Breast epithelium (tissue), 4 donors: ENCODE measurements at places on chromosomes 13 and 19. TPM values are rescaled to one million over a fixed set of nuclear protein-coding genes. Genes with fewer than 3 reads are reported as not detected.
A peak's percentile ranks its signal among the peaks of the same experiment; 100 is the strongest.

DNA sequence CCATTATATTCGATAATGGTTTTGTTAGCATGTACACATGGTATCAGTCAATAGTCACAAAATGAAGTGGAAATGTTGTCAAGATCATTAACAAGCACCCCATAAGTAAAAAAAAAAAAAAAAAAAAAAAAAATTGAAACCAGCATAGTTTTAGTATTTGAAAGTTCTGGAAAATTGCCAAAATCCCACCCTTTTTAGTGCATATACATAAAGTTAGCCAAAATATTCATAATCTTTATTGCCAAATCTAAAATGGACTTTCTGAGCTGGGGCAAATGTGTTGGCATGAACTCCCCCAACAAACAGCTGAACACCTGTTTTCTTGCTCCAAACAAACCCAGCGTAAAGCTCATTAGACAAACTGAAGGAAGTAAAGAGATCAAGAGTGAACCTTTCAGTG, 73.9 kb downstream of the MZT1 start:
- DNase-seq: no peak

GRCh38 chr19:33080761-33081681, at the start of gene GPATCH1:
Gene GPATCH1 (plus strand): TSS chr19:33081181. CDS start chr19:33081194, 13 bp downstream.
- peak; percentile 79 for DNase-seq

DNA sequence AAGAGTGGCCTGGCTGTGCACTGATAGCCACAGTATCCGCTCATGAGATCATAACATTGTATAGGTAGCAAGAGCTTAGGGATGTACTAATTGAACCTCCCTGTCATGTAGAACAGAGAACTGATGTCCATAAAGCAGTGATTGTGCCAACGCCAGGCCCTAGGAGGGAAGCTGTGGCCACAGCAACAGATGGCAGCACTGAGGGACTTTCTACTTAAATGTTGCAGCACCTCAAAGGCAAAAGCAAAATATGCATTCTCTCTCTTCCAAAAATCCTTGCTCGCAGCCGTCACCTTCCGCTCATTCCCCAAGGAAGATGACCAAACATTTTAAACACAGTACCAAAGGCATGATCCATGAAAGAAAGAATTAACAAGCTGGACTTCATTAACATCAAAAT, 32.3 kb downstream of the COL4A1 start:
- no peak for DNase-seq

Gene ANGPTL8
- total RNA-seq: not detected

GRCh38 chr19:5058521-5059212, 89.8 kb downstream of the KDM4B start:
- no peak for DNase-seq

DNA sequence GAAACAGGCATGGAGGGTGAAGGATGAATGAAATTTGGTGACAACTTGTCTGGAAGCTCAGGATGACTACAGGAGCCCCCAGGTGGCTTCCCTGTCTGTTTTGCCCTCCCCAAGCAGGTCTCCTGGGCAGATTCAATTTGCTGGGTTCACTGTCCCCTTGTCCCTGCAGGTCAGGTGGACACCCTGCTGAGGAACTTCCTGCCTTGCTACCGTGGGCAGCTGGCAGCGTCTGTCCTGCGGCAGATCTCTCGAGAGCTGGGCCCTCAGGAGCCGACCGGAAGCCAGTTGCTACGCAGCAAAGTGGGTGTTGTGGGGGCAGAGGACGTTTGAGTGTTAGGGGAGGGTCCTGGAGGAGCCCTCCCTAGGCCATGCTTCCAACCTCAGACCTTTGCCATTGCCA, 19.1 kb downstream of the PGLS start:
- no peak for DNase-seq

Gene C19orf81
- total RNA-seq: not detected
